ENCODE measurements at places on chromosomes 12 and 14.

DNA sequence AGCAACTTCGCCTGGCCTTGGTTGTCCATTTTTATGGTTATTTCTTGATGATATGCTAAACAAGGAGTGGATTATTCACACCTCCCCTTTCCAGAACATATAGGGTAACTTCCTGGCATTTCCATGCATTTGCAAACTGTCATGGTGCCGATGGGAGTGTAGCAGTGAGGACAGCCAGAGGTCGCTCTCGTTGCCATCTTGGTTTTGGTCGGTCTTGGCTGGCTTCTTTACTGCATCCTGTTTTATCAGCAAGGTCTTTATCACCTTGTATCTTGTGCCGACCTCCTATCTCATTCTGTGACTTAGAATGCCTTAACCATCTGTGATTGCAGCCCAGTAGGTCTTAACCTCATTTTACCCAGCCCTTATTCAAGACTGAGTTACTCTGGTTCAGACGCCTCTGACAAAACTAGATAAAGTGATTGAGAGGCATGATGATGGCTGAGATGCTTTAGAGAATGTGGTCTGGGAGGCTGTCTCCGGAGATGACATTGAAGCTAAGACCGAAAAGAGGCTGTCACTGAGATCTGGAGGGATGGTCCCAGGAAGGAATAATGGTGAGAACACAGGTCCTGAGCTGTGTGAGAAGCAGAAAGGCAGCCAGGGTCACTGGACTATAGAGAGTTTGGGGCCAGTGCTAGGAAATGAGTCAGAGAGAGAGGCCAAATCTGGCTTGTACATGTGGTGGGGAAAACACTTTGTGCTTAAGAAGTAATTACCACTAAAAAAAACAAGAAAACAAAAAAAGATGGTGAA is 2.9 kb downstream of the GLT1D1 start:
- DNase-seq: no peak

DNA sequence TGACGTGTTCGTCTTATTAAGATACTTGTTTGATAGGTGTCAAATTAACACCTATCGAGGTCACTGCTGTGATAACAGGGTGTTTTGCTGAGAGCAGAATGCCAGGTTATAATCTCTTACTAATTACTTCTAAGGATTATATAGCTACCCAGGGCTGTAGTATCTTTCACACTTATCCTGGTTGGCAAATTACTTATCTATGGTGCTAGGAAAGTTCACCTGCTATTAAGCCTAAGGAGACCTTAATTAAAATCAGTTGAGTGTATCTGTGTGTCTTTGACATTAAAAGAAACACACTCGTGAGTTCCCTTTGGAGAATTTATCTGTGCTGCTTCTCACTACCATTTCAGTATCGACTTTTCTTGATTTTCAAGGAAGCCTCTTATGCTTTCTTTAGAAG is 301.6 kb upstream of the SLC16A7 start:
- DNase-seq: no peak

- no peak for DNase-seq
Measured at GRCh38 chr12:74891083-74891668, 318.5 kb downstream of the KCNC2 start.

DNA sequence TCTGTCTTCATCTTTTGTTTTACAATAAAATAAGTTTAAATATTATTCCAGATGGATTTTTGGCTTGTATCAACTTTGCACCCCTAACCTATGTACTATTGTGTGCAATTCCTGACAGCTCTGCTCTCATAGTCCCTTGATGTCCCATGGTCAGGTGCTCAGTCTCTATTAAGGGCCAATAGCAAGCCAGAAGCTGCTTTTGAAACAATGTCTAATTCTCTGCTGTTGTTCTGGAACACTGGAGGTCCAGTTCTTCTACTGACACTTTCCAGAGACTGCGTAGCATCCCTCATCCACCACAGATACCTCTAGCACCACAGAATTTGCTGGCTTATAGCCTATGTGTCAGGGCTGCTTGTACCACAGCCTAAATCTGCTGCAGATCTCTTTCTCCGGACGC is 74.6 kb downstream of the BRMS1L start:
- DNase-seq: no peak

DNA sequence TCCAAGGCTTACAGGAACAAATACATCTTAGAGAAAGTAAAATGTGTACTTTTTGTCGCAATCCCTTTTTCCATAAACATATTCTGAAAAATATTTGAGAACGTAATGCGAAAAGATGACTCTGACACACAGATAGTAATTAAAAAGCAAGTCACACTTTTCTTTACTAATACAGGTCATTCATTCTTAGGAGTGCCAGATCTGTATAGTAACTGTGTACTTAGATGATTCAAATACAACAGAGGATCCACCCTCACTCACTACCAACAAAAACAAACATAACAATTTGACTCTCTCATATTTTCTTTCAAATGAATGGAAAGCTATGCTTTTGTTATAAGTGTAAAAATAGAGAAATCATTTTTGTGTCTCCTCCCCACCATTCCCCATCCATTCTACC is 795.4 kb downstream of the SLC6A15 start:
- no peak for DNase-seq

Data from stimulated activated CD4-positive, alpha-beta T cell treated with anti-CD3 and anti-CD28 coated beads, Interleukin-4, amount 100 ng/mL, for 1 hour (primary cell).